ENCODE measurements at places on chromosomes 12 and 14.
A peak's percentile ranks its signal among the peaks of the same experiment; 100 is the strongest.

DNA sequence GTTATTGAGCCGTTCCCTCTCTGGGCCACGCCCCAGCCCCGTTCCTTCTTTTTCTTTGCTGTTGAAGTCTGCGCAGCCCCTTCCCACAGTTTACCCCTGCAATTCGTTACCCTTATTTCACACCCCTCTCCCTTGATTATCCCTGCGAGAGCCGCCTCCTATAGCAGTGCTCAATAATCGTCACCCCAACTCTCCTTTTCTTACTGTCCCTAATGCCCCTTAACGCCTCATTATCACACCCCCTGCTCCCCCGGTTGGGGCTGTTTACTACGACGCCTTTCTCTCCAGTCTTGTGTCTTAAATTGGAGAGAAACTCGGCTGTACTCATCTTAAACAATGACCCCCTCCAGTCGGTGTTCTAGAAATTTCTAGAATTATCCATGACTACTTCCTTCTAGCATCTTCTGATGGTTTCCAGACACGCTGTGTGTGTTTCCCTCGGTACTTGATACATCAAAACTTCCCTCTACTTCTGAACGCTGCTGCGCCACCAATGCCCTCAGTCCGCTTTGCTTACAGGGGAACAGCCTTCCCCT, 713 bp upstream of the FBXL14 start:
- DNase-seq, result peak; percentile 31

GRCh38 chr12:110742096-110742717, 484 bp downstream of the PPP1CC start:
- DNase-seq, result no peak

GRCh38 chr12:131091413-131091975, 137.8 kb downstream of the ADGRD1 start:
- DNase-seq, result no peak

DNA sequence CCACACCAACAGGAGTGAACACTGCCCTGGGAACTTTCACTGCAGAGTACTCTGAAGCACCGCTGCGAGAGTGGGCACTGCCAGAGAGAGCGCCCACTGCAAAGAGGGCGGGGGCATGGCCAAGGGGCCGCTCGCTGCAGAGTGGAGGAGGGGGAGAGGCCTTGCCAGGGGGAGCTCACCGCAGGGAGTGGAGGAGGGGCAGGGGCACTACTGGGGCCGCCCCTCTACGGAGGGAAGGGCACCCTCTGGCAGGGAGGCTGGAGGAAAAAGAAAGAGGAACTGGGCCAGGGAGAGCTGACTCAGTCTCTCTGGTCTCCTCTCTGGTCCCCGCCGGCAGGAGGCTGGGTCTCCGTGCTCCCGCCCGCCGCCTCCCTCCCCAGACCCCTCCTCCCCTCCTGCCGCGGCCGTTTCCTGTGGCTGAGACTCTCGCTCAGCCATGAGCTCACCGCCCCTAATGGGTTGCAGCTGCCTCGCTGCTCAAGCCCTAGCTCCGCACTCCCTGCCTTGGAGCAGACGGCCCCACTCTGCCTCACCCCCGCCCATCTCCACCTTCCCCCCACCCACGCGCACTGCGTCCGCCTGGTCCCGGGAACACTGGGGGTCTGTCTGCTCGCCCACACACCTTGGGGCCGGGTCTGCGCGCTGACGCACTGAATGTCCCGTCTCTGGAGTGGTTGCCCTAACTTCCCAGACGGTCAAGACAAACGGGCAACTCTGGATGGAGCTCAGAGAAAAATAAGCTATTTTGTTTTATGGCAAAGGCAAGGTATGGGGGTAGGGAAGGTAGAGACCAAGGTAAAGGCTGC, 1.3 kb downstream of the ARHGEF40 start:
- peak; percentile 95 for DNase-seq

DNA sequence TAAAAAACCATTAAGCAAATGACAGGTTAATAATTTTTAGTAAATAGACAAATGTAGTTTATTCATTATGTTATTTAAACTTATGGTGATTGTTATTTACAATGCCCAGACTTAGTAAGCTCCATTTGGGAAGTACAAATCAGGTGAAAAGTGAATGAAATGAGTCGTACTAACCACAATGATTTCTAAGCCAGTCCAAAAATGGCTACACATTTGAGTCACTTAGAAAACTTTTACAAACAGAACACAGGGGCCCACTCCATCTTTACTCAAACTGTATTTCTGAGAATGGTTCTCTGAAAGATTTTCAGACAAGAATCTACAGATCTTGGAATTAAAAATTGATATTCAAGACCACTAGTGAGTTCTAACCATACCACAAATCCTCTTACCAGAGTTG, 653.3 kb upstream of the MIS18BP1 start:
- no peak for DNase-seq

DNA sequence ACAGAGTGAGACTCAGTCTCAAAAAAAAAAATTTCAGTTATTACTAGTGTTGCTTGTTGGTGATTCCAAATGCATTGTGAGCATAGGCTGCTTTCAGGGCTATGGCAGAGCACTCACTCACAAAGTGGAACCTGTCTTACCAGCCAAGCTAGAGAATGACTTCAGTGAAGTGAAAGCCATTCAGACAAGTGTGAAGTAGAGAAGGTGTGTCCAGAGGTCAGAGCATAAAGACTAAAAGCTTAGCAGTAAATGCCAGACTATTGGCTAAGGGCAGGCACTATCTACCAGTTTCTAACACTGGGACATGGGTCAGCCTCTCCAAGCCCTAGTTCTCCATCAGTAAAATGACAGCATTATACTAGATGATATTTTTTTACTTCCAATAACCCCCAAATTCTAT, 12.7 kb downstream of the PPP1R36 start:
- DNase-seq, result no peak

- DNase-seq, result no peak
Observed at GRCh38 chr12:107525719-107526554, 159.7 kb upstream of the PWP1 start.

GRCh38 chr14:61151251-61151650, 129.9 kb downstream of the TMEM30B start:
- DNase-seq, result no peak

DNA sequence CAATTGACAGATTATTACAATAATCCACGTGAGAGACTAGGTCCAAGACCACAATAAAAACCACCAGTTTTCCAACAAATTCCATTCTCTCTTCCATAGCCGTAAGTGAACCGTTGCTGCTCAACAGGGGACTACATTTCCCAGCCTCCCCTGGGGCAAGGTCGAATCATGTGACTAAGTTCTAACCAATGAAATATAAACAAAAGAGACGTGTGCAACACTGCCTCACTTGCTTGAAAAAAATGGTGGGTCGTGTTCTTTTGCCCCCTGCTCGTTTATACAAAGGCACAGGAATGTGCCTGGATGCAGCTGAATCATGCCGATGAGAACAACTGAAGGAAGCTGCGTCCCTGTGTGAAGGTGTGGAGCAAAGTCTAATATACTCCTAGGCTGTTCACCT, 51.1 kb downstream of the HSPB8 start:
- peak; percentile 15 for DNase-seq

GRCh38 chr14:96598332-96598928, 96.2 kb downstream of the PAPOLA start:
- no peak for DNase-seq
